ENCODE measurements at places on chromosomes 5 and 9. TPM values are rescaled to one million over a fixed set of nuclear protein-coding genes. Genes with fewer than 3 reads are reported as not detected.

Gene SCGB3A2
- not detected for total RNA-seq

Gene ZFP2
- 0.70 TPM for total RNA-seq

Gene ELAVL2
- 4.1 TPM for total RNA-seq

Gene SLC34A1
- total RNA-seq, result not detected

Gene POLR1E
- total RNA-seq, result 15.1 TPM

Gene GABRP
- 0.39 TPM for total RNA-seq

Gene PCDHB6
- total RNA-seq, result 2.1 TPM

Gene TJP2
- total RNA-seq, result 102 TPM

DNA sequence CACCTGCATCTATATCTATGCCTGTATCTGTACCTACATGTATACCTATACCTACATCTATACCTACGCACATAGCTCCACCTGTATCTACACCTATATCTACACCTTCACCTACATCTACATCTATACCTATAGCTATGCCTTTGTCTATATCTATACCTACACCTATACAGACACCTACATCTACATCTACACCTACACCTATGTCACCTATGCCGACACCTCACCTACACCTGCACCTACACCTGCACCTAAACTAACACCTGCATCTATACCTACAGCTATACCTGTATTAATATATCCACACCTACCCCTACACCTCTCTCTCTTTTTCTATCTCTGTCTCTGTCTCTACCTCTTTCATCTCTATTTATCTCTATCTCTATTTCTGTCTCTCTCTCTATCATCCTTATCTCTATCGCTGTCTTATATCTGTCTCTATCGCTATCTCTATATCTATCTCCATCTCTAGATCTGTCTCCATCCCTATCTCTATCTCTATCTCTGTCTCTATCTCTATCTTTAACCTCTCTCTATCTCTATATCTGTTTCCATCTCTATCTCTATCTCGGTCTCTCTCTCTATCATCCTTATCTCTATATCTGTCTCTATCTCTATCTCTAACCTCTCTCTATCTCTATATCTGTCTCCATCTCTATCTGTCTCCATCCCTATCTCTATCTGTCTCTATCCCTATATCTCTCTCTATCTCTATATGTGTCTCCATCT, 37.9 kb downstream of the IRX4 start:
- no peak for DNase-seq
- H3K27ac ChIP-seq, result no peak overlapping the region
- H3K27me3 ChIP-seq, result no peaks in the 10 kb centered on the region
- H3K36me3 ChIP-seq, result no peaks in the 10 kb centered on the region
- H3K4me1 ChIP-seq, result peaks cover 30% of the 10 kb centered on the region

GRCh38 chr9:89798547-89799120, 193.8 kb downstream of the GADD45G start:
- H3K27me3 ChIP-seq, result no peaks in the 10 kb centered on the region
- H3K27ac ChIP-seq, result no peak overlapping the region
- H3K36me3 ChIP-seq, result no peaks in the 10 kb centered on the region
- no peak for DNase-seq
- H3K4me3 ChIP-seq, result no peak overlapping the region

- H3K36me3 ChIP-seq, result peaks cover 5% of the 10 kb centered on the region
- no peak overlapping the region for H3K27ac ChIP-seq
- peaks cover 8% of the 10 kb centered on the region for H3K4me1 ChIP-seq
- DNase-seq, result peak; percentile 32
- no peak overlapping the region for H3K4me3 ChIP-seq
Measured at GRCh38 chr9:35847792-35848572, 19.0 kb downstream of the TMEM8B start.

DNA sequence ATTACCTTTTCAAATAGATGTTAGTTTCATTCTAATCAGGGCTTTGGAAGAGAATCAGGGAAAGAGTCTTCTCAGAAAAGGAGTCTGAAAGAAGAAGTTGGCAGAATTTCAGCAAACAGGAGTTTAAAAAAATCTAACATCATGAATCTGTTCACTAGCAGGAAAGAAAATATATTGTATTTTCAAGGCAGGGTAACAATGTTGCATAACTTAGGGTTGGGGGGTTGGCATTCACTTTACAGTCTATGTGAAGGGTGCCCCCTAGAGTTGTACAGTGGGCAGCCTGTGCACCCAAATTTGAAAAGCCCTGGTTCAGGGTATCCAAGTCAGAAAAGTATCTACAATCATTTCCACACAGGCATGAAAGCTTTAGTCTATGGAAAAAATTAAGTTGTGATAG, 348.4 kb upstream of the SLC30A5 start:
- DNase-seq, result peak; percentile 58
- H3K4me3 ChIP-seq, result no peak overlapping the region
- H3K36me3 ChIP-seq, result no peaks in the 10 kb centered on the region
- peaks cover 17% of the 10 kb centered on the region for H3K4me1 ChIP-seq
- H3K27ac ChIP-seq, result no peak overlapping the region
- peaks cover 11% of the 10 kb centered on the region for H3K27me3 ChIP-seq

- H3K27ac ChIP-seq, result no peak overlapping the region
- peaks cover 82% of the 10 kb centered on the region for H3K27me3 ChIP-seq
- no peaks in the 10 kb centered on the region for H3K4me1 ChIP-seq
- no peak overlapping the region for H3K4me3 ChIP-seq
Measured at GRCh38 chr9:97845130-97845529, 7.9 kb upstream of the FOXE1 start.

- H3K27me3 ChIP-seq, result no peaks in the 10 kb centered on the region
- no peak overlapping the region for H3K27ac ChIP-seq
- H3K4me3 ChIP-seq, result no peak overlapping the region
Measured at GRCh38 chr5:127184851-127185250, 105.7 kb upstream of the MEGF10 start.

GRCh38 chr9:110555551-110556331, 23.8 kb downstream of the SVEP1 start:
- no peaks in the 10 kb centered on the region for H3K36me3 ChIP-seq
- peak; percentile 98 for DNase-seq
- H3K27ac ChIP-seq, result no peak overlapping the region
- no peak overlapping the region for H3K4me3 ChIP-seq

GRCh38 chr5:42423285-42424165, at the start of gene GHR:
Gene GHR (plus strand): TSS chr5:42423439. CDS start chr5:42565875, 142,436 bp downstream.
- peak within 1 kb of the TSS; percentile 52 for H3K4me3 ChIP-seq
- H3K4me1 ChIP-seq, result no peaks in the 10 kb centered on the region
- no peaks in the 10 kb centered on the region for H3K36me3 ChIP-seq
- peak; percentile 94 for DNase-seq
- peak within 1 kb of the TSS; percentile 61 for H3K27ac ChIP-seq
- no peaks in the 10 kb centered on the region for H3K27me3 ChIP-seq

Measured in cardiac muscle cell (in vitro differentiated cells and primary cell).